Spinal cord (tissue), 10 donors: ENCODE measurements at places on chromosomes 2 and 18. TPM values are rescaled to one million over a fixed set of nuclear protein-coding genes. Genes with fewer than 3 reads are reported as not detected.

- DNase-seq, result no peak
These were observed 20.7 kb upstream of the C1QL2 start for GRCh38 chr2:119179202-119179601.

DNA sequence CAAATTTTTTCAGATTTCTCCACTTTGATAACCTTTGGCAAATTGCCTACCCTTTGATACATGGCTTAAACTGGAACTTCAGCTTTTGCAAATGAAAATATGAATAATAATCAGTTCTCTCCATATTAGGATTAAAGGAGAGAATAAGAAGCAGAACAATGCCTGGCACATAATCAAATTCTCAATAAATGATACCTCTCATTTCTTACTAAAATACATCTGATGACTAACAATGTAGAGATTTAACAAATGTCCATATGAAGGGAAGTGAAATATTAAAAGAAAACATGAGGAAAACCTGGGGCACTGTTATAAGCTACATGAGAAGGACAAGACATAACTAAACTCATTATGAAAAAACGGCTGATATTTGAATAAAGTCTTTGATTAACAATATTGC, 1103.6 kb downstream of the LRP1B start:
- DNase-seq, result no peak

The KCNG2 gene
- 1.3 TPM for total RNA-seq

- no peak for DNase-seq
These were observed 73.2 kb downstream of the CERS6 start for GRCh38 chr2:168529054-168529833.

DNA sequence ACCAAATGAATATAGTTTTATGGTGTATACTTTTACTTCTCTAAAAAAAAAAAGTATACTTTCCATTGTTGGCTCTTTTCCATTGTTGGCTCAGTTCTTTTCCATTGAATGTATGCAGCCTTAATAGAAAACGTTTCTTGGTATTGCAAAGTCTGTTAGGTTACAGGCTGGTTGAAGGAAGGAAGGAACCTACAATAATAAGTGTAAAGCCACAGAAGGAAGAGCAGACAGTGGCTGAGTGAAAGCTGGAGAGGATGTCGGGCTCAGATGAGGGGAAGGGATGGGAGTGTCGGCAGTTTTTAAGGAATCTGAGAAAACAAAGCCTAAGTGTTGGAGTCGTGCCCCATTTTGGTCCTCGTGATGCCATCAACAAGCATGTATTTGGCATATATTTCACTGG, 6.8 kb downstream of the COPS8 start:
- no peak for DNase-seq

GRCh38 chr2:25044011-25044410, 2.1 kb downstream of the EFR3B start:
- DNase-seq, result no peak

DNA sequence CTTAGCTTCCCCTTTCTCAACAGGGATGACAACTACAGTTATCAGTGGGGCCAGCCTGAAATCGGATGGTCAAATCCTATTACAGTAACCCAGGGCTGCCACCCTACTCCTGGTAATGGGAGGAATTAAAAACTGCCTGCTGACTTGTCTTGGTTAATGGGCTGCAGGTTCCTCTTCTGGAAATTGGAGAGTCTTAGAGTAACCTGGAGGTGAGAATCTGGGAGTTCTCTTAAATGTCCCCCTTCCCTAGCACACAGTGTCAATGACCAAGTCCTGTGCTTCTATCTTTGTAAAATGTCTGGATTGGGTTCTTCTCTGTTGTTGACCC, 113.1 kb downstream of the DDX1 start:
- no peak for DNase-seq

- no peak for DNase-seq
These were observed 36.7 kb upstream of the SPAG16 start for GRCh38 chr2:213247566-213247965.

- no peak for DNase-seq
These were observed 50.7 kb upstream of the PAIP2B start for GRCh38 chr2:71277536-71278103.

DNA sequence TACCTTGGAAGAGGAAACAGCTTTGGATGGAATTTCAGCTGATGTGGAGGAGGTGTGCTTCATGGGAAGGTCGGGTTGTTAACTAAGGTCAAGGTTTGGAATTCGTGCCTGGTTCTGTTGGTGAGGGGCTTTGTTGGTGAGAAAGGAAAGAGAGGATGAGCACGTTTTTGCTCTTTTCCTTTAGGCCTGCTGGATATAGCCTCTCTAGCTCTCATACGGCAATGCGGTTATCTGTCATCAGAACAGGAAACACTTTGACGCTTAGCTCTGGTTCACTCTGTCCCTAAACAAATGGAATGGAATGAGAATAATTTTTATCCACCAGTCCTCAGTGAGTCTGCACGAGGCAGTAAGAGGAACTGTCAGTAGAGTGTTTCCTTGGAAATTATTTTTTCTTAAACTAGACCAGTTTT, 169.7 kb upstream of the NOSTRIN start:
- no peak for DNase-seq

The PPM1G gene
- total RNA-seq, result 69.8 TPM

- no peak for DNase-seq
These were observed 321.1 kb downstream of the SATB2 start for GRCh38 chr2:199136681-199137080.
